ENCODE measurements at places on chromosomes 2 and 18.

GRCh38 chr2:105744909-105745853, at the start of gene NCK2:
NCK2 (plus strand) TSS chr2:105744912; CDS start chr2:105855064, 110,152 bp downstream.
- no peak for DNase-seq

- no peak for DNase-seq
These were observed 116.0 kb downstream of the PLA2R1 start for GRCh38 chr2:159946326-159946999.

GRCh38 chr2:68908392-68908970, 37.3 kb upstream of the BMP10 start:
- peak; percentile 79 for DNase-seq

DNA sequence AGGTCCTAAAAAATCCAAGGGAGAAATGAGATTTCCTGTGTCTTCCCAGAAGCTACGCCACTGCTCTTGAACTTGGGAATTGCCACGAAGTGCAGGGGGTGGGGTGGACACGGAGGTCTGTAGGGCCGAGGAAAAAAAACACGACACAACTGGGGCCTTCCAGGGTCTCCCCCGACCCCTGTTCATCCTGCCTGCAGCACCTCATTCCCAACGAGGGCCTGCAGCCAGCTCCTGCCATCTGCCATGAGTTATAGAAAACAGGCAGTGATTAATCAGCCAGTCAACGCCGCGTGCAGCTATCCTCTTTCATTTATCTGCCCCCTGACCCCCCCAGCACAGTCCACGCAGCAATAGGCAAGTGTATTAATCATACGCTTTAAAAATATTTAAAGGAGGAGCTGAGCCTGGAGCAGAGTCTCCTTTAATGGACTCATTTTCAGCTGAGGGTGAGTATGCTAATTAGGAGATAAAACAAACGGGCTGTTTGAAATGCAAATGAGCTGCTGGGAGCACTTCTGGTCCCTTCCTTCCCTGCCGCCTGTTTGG, 209.9 kb downstream of the TFCP2L1 start:
- DNase-seq, result no peak

DNA sequence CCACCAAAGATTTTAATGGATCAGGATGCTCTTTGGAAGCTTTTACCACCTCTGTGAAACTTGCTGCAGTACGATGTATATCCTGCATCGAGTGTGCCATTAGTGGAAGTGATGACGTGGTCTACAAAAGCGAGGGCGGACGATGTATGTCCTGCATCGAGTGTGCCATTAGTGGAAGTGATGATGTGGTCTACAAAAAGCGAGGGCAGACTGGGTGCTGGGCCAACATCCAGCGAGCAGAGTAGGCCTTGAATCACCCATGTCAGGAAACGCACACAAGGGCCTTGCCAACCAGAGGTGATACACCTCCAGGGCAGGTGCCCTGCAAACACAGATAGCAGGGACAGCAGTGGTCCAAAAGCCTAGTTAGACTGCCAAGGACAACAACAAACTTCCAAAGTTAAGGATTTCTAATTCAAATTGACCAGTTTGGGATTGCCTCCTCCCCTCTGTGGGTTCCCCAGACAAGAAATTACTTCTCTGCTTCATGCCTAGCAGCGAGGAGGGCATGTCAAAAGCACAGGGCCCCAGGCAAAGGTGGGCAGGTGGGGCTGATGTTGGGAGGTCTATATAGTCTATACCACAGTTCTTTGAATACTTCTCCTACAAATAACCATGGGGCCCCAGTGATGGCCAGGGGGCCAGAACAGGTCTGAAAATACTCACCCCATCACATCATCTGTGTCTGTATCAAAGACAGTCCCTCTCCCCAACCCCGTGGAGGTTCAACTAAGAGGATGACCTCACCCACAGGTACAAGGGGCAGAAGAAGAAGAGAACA, 70.2 kb downstream of the ADD2 start:
- no peak for DNase-seq

DNA sequence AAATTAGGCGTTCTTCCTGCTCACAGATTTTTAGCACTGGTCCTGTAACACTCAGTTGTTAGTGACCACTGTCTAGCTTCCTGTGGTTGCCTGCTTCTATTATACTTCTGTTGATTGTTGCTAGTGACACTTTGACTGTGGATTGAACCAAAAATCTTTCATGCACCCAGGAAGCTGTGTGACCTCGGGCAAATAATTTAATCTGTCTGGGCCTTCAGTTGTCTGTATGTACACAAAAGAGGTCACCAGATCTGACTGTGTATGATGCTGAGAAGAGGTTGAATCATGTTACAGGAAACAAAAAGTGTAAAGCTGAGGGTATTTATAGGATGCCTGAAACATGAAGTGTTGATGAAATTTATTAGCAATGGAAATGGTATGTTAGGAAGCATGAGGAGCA, 12.7 kb downstream of the ICOS start:
- DNase-seq, result no peak

DNA sequence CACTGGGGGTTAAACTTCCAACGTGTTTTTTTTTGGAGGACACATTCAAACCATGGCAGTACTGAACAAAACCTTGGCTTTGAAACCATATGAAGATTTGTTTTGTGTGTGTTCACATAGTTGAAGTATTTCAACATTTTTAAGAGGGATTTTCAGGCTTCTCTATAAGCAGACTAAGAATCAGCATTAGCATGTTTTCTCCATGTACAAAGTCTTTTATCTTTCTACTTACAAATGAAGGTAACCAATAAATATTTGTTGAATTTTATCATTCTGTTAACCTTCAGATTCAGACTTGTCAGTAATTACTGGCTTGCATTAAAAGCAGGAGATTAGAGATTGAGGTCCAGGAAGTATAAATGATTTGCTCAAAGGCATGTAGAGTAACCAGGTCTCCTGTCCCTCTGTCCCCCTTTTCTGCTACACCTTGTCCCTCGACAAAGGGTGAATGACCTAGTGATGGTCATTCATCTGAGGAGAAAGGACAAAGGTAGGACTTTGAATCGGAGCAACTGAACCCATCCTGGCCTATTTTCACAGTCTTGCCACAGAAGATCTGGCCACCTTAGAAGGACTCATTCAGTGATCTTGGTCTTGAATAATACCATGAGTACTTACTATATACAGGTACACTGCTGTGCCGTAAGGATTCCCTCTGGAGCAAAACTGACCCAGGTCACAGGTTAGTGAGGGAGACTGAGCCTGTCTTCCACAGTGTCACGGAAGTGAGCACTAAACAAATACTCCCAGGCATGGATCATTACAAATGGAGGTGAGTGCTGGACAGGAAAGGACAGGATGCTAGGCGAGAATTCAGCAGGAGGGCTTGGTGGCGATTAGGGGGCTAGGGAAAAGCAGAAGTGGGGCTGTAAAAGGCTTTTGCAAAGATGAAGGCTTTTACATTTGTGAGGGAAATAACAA, 2.2 kb upstream of the MYCN start:
- DNase-seq, result no peak

GRCh38 chr2:201072201-201072530, 365 bp downstream of the NDUFB3 start:
- DNase-seq, result no peak
